ENCODE measurements at places on chromosomes 2 and 18.
A peak's percentile ranks its signal among the peaks of the same experiment; 100 is the strongest.

- no peak for DNase-seq
Measured at GRCh38 chr18:25305584-25305983, 46.4 kb downstream of the ZNF521 start.

DNA sequence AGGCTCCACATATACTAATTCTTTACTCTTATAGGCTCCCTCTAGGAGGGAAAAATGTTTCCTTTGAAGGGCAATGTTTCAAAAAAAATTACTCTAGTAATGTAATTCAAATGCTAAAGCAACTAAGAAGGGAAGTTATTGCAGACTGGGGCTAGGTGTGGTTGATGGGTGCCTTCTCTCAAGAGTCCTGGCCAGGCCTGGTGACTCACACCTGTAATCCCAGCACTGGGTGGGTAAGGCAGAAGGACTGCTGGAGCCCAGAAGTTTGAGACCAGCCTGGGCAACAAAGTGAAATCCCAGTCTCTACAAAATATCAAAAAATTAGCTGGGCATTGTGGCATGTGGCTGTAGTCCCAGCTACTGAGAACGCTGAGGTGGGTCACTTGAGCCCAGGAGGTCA lies 31.2 kb upstream of the CDKL4 start:
- no peak for DNase-seq

DNA sequence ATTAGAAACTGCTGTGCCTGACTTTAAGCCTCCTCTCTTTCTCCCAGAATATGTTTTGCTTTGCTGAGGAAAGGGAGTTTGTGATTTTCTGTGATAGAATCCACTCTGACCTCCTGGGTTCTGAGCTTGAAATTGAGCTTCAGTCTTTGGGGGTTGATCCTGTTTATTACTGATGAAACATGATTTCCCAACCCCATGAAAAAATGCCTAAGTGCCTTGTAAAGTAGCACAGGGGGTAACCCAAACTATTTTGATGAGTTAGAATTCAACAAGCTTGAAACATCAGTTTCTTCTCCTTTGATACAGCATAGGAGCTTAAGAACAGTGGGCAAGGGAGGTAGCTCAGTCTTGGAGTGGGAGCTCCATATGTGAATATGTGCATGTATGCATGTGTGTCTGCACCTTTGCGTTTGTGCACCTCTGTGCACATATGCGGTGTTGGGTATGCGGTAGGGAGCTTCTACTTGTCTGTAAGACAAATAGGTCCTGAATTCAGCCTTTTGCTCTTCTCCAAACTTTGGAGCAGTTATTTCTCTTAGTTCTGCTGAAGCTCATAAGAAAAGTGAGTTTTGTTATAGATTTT lies 364.6 kb downstream of the OSR1 start:
- DNase-seq, result no peak

GRCh38 chr2:162257425-162257824 lies 14.2 kb upstream of the FAP start:
- DNase-seq, result no peak

GRCh38 chr2:42569116-42569711 lies 782 bp downstream of the MTA3 start:
- peak; percentile 18 for DNase-seq

DNA sequence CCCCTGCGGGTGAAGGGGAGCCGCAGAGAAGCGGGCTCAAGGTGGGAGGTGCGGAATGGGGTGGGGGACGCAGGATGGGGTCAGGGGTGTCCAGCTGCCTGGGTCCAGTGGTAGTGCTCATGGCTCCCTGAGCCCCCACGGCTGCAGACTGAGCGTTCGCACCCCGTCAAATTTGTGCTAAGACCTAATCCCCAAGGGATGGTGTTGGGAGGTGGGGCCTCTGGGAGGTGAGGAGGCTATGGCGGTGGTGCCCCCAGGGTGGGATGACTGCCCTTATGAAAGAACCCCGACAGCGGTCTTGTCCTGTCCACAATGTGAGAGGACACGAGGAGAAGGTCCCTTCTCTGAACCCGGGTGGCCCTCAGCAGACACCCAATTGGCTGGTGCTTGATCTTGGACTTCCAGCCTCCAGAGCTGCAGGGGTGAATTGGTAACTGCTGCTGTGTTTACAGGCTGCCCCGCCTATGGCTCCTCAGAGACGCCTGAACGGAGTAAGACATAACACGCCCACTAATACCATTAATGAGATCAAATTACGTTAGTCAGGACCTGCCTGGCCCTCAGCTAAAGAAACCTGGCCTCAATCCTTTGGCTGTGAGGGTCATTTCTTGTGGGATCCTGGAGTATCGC lies 42.6 kb downstream of the PXDN start:
- no peak for DNase-seq

DNA sequence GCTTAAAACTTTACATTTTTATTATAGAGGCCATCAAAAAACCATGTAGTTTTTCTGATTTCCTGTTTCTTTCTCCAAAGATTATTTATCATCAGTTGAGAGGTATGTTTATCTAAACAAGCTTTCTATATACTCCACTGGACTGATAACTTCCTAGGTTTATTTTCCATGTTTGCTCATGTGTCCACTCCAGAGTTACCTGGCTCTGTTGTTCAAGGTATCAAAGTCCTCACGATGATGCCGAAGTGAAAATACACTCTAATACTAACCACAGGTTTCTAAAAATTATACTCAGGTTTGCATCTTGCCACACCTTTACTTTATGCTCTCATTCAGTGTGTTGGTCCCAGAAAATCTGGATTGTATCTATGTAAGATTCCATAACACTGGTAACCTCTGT lies 287.9 kb upstream of the GULP1 start:
- no peak for DNase-seq

- no peak for DNase-seq
Measured at GRCh38 chr2:16485251-16485650, 180.4 kb downstream of the CYRIA start.

DNA sequence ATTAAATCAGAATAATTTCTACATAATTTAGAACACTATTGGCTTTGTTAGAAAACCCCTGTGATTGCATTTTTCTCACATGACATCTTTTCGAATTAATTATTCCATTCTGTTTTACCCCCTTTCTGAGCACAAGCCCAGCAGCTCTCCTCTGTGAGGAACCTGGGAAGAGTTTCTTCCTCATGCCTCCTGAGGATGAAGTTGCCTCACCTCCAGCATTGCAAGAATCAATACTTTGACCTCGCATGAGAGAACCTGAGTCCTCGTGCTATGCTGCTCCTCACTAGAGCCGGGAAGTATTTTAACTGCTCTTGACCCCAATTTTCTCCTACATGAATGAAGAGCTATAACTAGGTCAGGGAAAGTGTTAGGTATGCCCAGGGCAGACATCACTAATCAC lies 77.1 kb upstream of the RAPH1 start:
- no peak for DNase-seq

DNA sequence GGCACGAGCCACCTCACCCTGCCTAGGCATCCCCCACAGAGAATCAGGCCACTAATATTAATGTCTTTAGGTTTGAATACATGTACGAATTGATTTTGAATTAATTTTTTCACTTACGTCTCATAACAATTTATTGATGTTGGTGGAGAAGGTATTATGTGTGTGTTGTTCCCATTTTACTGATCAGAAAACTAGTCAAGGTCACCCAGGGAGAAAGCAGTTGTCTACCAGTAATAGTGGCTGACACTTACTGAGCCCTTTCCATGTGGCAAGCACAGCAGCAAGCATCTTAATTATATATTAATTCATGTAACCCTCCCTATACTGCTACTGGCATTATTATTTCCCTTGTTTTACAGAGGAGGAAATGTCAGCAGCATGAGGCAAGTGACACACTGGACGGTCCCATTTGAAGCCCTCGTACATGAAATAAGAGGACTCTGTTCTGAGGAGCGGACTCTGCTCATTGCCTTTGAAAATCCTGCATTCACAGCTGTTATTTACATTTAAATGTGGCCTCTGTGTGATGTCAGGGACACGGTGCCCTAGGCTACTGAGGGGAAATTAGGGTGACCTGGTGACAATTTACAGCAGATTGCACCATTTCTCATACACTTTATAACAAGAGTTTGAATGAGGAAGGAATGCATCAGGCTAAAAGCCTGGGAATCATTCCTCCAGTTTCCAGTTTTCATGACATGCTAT lies 30.9 kb upstream of the KCNE4 start:
- DNase-seq, result no peak

DNA sequence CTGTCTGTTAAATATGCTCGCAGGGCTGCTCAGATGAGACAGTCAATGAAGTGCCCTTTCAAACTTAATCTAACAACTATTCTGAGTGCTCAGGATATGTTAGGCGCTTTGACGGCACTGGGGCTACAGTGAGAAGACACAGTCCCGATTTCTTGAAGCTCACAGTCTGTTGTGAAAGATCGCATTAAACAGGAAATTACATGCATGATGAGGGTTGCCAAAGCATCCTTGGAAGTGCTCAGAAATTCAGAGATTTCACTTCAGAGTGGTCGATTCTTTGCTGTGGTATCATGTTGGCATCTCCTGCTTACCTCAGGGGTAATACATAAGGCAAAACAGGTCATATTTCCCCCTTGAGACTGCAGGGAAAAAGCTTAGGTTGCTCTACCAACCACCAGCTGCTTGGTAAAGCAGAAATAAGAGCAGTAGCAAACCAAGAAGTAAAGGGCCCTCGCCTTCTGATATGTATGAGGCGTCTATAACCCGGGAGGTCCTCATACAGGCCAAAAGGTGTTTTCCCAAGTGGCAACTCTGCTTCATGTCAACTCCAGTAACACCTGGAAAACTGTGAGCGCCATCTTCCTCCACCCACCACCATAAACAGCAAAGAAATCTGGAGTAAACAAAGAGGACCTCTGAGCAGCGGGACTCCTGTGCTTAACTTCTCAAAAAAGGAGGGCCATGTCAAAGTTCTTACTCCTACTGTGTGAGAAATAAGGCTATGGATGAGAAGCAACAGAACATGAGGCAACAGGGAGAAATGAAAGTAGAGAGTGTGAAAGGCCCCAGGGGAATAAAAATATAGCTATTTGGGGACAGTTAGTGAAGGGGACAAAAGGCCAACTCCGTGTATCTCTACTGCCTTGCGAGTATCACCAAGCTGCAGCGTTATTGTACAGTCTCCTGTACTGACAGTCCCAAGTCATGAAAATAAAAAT lies 79.3 kb downstream of the CLHC1 start:
- no peak for DNase-seq

- DNase-seq, result no peak
Measured at GRCh38 chr2:218002845-218003180, at the start of gene TNS1. TSS of gene TNS1 (minus strand) at chr2:218002995. CDS start at chr2:218002872, 123 bp downstream.

DNA sequence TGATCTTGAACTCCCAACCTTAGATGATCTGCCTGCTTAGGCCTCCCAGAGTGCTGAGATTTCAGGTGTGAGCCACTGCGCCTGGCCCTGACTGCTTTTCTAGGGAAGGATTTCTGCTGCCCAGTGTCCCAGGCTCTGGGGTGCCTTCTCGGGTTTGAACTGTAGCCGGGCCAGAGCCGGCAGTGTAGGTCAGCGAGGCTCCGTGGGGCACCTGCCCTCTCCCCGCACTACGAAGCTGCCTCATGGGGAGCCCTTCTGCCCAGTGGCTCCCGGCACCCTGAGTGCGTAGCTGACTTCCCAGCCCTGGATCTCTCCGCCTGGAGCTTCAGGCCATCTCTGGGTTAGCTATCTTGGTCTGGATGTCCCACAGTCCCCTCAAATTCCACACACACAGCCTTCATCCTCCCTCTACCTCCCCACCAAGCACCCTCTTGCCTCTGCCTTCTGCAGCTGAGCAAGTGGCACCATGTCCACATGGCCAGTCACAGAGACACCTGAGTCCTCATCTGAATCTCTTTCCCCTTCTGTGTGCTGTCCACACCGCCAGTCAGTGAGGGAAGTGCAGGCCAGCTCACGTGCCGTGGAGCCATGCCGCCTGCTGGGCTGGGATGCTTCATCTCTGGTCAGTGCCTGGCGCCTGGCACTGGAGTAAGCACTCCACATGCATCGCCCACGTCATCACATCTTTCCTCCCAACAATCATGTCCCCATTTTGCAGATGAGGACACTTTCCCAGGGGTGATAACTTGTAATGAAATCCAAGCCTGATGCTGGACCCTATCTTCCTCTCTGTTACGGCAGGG lies 69.2 kb downstream of the EDAR start:
- DNase-seq, result no peak

DNA sequence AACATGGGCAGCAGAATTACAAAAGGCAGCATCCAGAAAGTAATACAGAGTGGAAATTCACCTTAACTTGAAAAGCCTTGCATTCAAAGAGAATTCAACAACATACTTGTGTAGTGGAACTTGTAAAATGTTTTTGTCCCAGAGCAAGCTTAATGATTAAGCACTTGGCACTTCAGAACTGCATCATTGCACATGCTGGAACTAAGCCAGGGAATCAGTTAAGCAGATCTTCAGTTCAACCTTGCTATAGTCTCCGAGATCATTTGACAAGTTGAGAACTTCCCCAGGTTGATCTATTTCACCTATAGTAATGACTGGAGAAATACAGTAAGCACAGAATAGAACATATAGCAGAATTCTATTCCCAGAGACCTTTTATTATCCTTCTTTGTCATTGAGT lies 1337.2 kb upstream of the NXPH2 start:
- no peak for DNase-seq

DNA sequence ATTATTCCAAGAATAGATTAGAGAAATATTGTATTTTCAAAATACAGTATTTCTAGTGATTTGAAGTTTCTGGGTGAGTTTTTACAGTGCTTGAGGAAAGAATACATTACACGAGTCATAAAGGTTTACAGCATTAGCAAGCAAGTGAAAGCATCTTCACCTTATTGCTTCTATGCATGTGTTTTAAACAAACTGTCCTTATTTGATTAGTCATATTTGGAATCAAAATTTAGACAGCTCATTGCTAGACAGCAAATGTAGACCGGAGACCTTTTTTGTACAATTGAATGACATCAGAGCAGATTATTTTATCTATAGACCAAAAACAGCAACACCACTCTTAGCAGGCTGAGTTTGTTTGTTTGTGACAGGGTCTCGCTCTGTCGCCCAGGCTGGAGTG lies 69.2 kb downstream of the FAM161A start:
- no peak for DNase-seq

- DNase-seq, result no peak
Measured at GRCh38 chr2:19355014-19355405, 3.4 kb downstream of the OSR1 start.

DNA sequence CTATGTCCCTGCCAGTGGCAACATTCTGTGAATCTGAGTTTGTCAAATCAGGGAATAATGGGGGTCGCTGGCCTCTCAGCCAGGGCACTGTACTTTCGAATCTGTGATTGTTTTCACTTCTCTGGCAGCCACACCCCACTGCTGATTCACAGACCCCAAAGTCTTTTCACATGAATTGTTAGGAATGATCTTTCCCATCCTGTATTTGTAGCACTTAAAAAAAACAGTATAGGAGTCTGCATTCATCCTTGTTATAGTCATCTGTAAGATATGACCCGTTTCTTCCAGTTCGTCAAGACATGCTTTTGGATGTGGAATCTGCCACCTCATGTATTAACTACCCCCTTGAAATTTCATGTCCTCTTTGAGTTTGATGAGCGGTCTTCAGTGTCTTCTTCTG lies 928 bp downstream of the NAGK start:
- no peak for DNase-seq
